ENCODE measurements at places on chromosomes 11 and 22. TPM values are rescaled to one million over a fixed set of nuclear protein-coding genes. Genes with fewer than 3 reads are reported as not detected.

GRCh38 chr22:35324762-35325161 is 25.1 kb downstream of the TOM1 start:
- no peak for DNase-seq

VWCE gene
- total RNA-seq = 0.48 TPM

OR10G8 gene
- total RNA-seq = not detected

ELFN2 gene
- total RNA-seq = 0.95 TPM

DNA sequence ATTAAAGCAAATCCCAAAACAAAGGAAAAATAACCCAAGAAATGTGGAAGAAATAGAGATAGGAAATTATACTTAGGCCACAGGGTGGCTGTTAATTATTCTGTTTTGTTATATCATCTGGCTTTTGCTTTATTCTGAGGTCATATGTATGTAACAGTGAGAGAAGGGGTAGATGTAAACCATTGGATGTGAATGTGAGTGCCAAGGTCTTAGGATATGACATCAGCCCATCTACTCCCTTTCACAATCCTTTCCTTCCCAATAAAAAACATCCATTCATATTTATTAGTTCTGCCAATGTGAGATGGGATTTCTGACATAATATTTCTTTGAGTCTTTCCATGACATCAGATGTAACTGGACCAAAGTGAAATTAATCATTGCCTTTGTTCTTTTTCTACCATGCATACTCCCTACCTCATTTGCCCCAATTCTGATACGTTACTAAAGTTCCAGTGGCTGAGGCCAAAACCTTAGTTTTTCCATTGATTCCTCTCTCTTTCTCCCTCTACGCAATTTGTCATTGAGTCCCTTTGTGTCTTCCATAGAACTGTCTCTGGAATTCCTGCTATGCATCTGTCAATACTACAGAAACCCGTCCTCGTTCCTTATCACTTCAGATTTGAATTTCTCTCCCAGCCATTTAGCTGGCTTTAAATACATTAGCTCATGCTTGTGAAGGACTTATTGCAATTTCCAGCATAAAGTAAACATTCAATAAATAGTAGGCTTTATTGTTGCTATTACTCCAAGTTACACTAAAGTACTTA is 170.3 kb downstream of the ARHGAP42 start:
- DNase-seq = no peak

GRCh38 chr11:33476945-33477606 is 219.9 kb downstream of the HIPK3 start:
- no peak for DNase-seq

- no peak for DNase-seq
These were observed 1.9 kb upstream of the SSH3 start for GRCh38 chr11:67301313-67301921.

DNA sequence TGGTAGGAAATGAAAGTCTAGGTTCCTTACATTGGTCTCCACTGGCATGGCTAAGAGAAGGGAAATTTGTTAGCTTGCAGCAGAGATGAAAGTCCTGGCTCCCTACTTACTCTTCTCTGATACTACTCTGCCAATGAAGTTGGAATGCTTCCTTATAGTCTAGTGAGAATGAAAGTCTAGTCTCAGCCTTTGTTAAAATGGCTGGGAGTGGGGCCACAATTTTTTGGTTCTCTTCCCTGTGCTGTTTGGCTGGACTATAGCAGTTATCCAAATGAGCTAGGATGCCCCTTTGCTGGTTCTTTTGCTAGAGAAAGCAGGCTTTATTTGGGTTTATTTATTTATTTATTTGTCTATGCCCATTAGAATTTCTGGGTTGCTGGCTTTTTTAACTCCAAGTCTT is 414.3 kb downstream of the AASDHPPT start:
- DNase-seq = no peak

GRCh38 chr11:11640996-11641395 is 19.2 kb upstream of the GALNT18 start:
- DNase-seq = no peak

DNA sequence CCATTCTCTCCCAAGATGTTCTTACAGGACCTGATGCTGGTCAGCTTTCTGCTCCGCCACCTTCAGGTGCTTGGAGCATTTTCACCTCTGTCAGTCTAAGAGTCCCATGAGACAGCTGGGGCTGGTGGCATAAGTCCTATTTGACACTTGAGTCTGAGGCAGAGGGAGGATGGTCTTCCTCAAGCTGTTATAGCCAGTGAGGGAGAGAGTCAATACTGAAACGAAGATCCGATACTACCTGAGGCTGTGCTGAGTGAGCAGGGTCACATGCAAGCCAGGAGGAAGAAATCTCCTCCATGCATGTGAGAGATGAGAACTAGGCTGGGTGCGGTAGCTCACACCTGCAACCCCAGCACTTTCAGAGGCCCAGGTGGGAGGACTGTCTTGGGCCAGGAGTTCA is 5.6 kb downstream of the ZFPL1 start:
- no peak for DNase-seq

DNA sequence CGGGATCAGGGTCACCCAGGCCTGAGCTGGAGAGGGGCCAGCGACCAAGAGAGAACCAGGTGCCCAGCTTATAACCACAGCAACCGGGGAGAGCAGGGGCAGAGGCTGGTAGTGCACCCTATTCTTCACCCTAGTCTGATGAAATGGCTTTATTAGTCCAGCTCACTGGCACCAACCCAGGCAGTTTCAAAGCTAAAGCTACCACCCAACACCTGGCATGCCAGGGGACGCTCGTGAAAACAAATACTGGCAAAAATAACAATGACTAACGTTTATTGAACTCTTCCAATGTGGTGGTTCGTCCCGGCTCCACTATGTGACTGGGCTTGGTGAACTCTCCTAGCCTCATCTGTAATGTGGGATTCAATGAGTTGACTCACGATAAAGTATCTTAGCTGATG is 30.6 kb downstream of the SCGB1A1 start:
- DNase-seq = no peak

Measured in foreskin keratinocyte (primary cell).